ENCODE measurements at places on chromosomes 4 and X. TPM values are rescaled to one million over a fixed set of nuclear protein-coding genes. Genes with fewer than 3 reads are reported as not detected.

The LRCH2 gene
- polyA plus RNA-seq = 0.98 TPM

The SLC16A2 gene
- polyA plus RNA-seq = 2.4 TPM

The MAGEA9B gene
- 0.11 TPM for polyA plus RNA-seq

The TMEM35A gene
- polyA plus RNA-seq = 0.48 TPM

The TMEM187 gene
- polyA plus RNA-seq = 6.9 TPM

The AP1S2 gene
- 38.7 TPM for polyA plus RNA-seq

The TRAM1L1 gene
- 0.59 TPM for polyA plus RNA-seq

The PPP1R2C gene
- not detected for polyA plus RNA-seq

All from thymus (tissue), 14 donors.